NCI-H1930 (cell line): ENCODE measurements at places on chromosomes 6 and 20.

DNA sequence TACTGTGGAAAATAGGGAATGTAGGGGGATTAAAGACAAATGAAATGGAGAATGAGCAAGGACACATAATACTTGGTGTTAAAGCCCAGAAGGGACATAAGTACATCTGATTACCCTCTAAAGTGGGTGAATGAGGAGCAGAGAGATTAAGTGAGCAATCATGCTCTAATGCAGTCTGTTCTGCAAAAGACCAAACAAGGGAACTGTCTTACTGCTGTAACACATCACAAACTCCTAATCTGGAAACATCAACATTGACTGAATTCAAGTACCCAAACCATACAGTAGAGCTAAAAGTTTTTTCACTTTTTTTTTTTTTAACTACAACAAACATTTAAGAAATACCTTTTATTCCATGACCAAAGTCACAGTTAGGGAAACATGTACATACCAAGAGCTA is 19.3 kb upstream of the SLC17A4 start:
- peak; percentile 9 for DNase-seq

DNA sequence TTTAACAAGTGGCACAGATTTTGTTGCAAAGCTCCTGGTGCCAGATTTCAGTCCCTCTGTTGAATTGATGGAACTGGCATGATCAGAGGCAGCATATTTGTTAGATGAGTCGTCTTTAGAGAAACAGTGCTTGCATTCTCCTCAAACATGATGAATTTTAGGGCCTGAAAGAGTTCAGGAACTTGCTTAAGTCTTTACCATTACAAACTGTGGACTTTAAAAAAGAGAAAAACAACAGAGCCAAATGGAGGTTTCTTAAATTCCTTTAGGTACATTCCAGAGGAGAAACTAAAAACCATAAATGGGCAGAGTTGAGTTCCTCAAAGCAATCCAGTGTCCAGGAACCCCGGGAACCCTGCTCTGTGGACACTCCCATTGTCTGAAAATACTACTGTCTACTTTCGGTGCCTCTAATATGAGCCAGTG is 2.5 kb downstream of the GTF2H5 start:
- DNase-seq, result no peak

DNA sequence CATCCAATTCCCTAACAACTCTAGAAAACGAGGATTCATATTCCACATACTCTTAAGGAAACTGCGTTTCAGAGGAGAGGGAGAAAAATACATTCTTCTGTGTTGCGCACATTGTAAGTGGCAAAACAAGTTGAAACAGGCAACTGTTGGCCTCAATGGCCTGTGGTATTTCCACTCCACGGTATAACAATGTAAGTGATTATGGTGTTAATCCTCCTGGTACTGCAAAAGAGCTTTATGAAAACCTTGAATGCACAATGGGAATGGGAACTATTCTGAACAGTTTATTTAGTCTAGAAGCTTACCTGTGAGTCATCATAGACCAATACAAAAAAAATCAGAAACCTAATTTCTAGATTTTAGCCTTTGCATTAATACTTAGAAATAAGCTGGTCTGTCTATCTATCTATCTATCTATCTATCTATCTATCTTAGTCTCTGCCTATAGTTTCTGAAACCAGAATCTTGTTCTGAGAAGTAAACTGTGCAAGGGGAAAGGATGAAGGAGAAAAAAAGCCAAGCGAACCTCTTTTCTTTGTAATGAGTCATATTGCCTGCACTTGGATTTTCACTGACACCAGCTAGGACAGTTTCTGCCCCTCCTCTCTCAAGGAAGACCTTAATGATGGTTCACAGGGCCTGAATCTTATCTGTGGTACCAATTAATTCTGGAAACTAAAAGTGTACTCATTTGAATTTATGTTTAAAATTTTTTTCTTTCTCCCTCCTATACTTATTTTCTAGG is 101.5 kb downstream of the RNF144B start:
- no peak for DNase-seq

- no peak for DNase-seq
These were observed 17.8 kb downstream of the LRP11 start for GRCh38 chr6:149846321-149846720.

DNA sequence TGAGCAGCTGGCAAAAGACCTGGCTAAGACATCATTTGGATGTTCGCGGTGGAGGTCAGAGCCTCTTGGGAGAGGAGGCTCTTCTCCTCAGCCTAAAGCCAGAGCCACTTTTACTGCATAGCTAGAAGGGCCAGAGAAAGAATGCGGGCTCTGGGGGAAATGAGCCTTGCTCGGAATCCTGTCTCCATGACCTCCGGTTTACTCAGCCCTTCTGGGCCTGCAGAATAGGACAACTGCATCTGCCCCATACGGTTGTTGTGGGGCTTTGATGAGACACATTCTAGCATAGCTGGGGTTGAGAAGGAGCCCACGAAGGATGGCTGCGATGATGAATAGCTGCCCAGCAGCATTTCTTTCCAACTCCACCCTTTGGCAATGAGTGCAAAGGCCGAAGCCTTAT is 115.0 kb upstream of the SLC22A23 start:
- DNase-seq, result no peak
